Left forelimb (tissue), 1 donor: ENCODE measurements at places on chromosomes 5 and 9.

DNA sequence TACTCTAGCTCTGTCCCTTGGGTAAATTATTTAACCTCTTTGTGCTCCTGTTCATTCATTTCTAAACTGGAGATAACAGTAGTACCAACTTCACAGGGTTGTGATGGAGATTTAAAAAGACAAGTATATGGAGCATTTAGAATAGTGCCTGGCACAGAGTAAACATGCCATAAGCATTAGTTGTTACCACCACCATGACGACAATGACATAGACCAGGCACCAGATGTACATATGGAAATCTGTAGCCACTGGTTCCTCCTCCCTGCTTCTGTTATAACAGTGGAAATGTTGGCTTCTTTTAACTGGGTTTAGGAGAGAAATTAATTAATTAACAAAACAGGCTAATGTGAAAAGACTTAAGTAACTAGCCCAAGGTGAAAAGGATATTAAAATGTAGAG lies 217.5 kb downstream of the DENND1A start:
- no peak for DNase-seq

GRCh38 chr5:124733329-124733650 lies 13.1 kb downstream of the ZNF608 start:
- no peak for DNase-seq

DNA sequence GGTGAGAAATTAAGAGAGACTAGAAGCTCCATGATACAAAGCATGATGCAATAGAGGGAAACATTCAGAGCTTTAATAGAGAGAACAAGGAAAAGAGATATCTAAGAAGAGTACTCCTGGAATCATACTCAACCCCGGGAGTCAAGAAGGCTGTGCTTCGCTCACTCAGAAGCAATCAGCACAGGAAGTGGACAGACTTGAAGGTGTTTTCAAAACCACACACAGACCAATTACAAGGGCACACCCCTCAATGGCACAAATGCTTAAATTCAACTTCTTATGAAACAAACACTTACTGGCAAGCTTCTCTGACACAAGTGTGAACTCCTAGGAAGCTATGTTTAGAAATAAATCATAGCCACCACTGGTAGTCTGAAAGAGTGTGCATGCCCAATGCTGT lies 462.3 kb downstream of the GABRG2 start:
- no peak for DNase-seq

DNA sequence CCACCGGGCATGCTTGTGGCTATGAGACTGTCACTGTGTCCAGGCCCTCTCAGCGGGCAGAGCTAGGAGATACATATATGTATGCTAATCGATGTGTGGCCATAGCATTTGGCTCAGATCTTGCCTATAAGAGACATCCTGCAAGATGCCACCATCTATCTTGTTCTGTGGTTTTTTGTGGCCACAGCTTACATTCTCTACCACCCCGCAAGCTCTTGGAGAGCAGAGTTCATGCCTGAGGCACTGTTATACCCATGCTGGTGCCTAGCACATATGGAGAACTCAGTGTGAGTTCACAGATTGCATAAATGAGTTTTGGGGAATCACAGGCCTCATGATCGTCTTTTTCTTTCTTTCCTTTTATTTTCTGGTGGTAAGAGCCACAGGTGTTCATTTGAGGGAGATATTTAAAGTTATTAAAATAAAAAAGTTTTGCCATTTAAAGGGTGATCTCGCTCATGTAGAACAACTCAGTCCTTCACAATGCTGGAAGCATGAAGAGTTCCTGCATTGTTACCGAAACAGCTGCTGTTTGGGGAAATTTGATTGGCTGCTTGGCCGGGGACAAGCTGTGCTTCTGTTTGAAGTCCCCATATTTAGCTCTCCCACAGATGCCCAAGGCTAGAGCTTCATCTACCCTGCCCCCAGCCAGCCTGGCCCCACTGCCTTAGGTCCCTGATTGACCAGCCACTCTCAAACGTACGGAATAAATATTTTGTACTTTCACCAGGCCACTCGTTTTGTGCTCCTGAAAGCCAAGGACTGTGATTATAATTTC lies 169.2 kb upstream of the MAP1B start:
- no peak for DNase-seq

GRCh38 chr5:116097301-116097700 lies 12.5 kb downstream of the COMMD10 start:
- DNase-seq, result no peak

DNA sequence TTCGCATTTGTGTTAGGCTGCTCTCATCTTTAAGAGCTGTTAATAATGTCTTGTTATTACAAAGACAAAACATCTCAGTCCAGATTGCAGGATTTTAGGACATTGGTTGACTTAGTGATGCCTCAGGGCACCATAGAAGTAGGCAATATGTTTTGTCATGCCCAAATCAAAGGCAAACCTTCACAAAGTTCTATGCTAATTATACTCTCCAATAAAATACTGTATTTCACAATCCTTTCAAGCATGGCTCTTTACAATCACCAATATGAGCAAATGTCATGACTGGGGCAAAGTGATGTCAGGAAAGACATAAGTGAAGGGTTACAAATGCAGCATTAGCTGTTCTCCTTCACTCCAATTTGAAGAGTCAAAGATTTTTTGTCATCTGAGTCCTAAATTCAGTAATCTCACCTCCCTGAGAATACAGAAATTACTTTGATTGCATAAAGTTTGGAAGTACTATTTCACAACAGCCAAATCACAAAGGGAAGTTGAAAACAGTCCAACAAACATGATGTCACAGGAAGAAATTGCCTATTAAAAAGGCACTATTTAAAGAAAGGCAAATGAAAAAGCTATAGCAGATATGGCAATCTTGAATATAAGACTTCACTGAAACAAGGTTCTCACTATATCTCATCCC lies 303.2 kb downstream of the PRR16 start:
- DNase-seq, result no peak

DNA sequence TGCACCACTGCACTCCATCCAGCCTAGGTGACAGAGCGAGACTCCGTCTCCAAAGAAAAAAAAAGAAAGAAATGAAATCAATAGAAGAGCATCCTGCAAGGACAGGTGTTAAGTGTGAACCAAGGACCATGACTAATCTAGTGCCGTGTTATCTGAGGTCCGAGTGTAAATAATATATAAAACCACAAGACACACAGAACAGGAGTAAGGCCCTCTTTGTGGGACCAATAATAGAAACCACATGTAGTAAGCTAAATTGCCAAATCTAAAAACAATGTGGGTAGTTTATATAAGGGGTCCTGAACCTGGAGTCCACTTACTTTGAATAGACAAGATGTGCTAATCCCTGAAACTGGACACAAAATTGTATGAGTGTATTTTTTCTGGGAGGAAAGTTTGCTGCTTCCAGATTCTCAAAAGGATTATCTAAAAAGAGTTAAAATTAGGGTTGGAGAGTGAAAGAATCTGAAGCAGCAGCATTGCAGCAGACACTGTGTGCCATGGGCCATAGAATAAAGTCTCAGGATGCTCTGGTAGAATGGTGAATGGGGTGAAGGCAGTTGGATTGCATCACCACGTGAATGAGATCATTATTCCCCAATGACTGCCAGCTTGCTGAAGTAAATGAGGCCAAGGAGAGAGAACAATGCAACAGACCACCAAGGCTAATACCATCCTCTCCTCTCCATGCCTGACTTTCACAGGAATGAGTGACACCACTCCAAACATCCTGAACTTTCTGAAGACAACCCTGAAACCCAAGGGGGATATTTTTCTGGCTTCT lies 222.7 kb downstream of the DCP2 start:
- DNase-seq, result no peak
